ENCODE measurements at places on chromosomes 4 and X.

GRCh38 chrX:13868591-13868990 lies 51.7 kb upstream of the GPM6B start:
- no peak for DNase-seq

DNA sequence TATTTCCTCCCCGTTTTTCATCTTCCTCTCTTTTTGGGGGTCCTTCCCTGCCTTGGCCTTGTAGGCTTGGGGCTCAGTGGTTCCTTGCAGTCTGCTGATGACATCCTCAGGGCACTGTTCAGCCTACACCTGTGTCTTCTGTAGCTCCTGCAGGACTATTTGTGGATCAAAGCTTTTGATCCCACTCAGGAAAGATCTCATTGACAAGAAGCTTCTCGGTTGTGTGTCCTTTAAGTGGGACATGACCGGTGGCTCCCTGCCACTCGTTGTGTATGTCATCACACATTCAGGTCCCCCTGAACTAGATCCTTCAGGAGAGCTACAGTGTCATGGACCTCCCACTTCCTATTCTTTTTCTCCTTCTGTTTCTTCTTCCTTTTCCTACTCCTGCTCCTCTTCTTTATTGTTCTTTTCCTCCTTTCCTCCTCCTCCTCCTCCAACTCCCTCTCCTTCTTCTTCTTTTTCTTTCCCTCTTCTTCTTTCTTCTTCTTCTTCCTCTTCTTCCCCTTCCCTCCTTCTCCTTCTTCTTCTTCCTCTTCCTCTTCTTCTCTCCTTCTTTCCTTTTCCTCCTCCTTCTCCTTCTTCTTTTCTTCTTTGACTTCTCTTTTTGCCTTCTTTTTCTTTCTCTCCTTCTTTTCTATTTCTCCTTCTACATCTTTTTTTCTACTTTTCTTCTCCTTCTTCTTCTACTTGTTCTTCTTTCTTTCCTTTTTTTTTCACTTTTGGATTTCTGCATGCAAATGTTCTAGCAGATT lies 67.8 kb downstream of the NBDY start:
- no peak for DNase-seq

DNA sequence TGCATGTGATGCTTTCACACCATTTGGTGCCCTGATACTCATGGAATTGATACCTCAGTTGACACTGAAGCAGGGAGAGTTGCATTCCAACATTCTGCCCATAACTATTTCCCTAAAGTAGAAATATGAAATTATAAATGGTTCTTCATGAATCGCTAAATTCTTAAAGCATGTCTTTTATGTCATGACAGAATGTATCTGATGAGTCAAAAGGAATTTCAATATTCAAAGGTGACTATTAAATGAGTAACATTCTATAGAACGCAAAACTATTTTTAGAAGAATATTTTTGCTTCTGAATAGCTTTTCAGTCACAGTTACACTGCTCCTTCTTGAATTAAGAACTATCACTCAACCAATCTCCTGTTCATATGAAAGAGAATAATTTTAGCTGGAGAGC lies 152.8 kb downstream of the ADGRA3 start:
- no peak for DNase-seq

- DNase-seq: no peak
Measured at GRCh38 chrX:153620576-153620975, 21.6 kb upstream of the CCNQ start.

GRCh38 chr4:77959566-77960338 lies 97.1 kb downstream of the MRPL1 start:
- DNase-seq: no peak

DNA sequence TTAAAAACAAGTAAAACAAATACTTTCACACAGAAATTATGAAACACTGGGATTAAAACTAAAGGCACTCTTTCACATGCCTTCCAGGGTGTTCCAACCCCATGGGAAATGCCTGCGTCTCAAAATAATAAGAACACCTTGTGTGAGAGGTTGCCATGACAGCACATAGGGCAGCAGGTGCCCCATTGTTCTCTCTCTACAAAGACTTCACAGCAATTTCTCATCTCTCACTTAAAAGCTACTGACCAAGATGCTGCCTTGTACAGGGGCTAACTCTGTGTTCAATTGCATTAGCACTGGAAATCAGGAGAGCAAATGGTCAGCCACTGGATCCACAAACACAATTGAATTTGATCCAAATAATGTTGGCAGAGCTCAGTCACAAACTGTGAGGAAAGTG lies 102.5 kb upstream of the GALNTL6 start:
- no peak for DNase-seq

DNA sequence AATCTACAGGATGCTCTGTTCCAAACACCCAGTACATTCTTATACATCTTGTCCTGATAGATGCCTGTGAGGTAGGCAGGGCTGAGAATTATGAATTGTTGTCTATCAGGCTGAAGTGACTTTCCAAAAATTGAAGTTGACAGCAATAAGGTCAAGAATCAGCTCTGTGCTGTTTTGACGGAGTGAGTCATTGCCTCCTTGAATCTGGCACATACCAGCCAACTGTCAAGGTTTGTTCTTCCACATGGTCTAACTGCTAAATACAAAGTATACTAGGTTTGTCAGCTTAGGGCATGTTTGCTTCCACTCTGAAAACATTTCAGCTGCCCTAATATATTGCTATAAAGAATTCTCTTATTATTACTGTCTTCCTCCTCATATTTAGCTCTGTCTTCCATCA lies 32.3 kb downstream of the SH3RF1 start:
- DNase-seq: no peak

DNA sequence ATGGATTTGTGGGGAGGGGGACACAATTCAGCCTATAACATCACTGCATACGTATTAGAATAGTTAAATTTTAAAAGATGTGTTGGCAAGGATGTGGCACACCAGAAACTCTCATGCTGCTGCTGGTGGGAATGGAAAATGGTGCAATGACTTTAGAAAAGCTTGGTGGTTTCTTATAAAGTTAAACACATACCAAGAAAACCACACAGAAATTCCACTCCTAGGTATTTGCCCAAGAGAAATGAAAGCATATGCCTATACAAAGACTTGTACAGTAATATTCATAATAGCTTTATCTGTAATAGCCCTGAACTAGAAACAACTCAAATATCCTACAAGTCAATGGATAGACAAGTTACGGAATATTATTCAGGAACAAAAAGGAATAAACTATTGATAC lies 71.3 kb upstream of the PDHA1 start:
- no peak for DNase-seq

- DNase-seq: no peak
Measured at GRCh38 chr4:110287130-110287529, 88.7 kb upstream of the ELOVL6 start.

DNA sequence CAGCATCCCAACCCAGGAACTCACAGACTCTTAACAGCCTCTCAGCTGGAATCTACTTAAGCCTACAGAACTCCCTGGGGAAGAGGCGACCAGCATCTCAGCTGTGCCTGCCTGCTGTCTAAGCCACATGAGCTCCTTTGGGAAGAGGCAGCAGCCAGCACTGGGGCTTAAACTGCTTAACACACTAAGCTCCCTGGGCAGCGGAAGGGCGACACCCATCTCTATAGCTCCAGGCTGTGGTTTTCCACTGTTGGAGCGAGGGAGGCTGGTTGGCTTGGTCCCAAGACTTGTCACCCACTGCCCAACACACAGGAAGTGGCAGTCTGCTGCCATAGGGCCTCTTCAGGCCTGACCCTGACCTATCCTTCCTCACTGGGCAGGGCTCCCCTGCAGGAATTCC lies 1544.1 kb upstream of the ADGRL3 start:
- no peak for DNase-seq

DNA sequence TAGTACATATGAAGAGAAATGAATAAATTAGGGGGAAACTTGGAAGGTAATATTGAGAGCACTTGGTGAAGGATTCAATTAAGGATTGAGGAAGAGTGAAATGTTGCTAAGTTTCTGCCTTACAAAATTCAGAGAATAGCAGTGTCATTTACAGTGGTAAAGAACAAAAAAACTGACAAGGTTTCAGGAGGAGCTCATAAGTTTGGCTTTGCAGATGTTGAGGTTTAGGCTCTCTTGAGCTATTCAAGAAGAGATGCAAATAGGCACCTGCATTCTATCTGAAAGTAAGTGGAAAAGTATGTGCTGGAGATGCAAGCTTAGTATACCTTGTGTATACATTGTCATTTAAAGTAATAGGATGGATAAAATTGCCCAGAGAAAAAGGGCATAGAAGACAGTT lies 22.3 kb upstream of the EMCN start:
- no peak for DNase-seq

DNA sequence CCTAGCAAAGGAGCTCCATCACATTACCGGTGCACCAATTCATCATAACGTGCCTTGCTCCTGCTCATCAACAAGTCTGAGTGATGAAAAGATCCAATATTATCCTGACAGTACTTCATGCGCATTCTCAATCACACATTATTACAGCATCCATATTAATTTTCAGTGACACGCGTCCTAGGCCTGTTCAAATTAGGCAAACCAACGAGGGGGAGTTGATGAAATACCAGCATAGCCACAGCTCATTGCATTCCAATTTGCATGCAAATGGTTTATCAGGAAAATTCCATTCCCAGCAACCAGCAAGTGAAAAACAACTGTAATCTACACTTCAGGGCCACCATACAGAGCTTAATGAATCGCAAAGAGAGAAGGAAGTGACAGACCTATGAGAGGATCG lies 236.9 kb downstream of the DCLK2 start:
- DNase-seq: no peak

DNA sequence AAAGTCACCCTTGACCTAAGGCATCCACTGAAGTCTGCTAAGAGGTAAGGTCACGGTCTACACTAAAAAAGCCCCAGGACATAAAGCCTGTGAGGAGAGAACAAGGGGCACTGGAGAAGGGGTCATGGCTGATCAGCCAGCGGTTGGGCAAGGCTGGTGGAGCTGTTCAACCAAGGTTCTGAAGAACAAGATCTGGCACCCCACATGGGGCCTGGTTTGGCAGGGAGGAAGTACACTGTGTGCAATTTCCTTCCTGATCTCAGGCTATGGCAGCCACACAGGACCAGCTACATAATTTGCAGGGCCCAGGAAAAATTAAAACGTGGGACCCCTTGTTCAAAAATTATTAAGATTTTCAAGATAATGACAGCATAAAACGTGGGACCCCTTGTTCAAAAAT lies 14.1 kb upstream of the BRS3 start:
- DNase-seq: no peak

DNA sequence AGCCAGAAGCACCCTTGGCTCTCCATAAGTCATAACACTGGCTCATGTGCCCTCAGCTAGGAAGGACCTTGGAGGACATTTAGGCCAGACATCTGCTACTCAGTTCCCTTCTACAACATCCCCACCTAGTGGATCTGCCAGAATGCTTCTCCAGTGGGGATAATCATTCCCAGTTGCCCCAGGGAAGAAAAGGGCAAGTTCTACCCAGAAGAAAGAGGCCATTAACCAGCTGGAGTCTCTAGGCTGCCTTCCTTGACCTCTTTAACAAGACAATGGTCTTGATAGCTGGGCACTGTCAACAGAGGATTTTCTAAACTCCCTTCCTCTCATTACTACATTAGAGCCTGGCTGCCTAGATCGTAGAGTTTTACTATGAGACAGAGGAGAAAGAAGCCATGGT lies 42.0 kb downstream of the LGI2 start:
- no peak for DNase-seq

DNA sequence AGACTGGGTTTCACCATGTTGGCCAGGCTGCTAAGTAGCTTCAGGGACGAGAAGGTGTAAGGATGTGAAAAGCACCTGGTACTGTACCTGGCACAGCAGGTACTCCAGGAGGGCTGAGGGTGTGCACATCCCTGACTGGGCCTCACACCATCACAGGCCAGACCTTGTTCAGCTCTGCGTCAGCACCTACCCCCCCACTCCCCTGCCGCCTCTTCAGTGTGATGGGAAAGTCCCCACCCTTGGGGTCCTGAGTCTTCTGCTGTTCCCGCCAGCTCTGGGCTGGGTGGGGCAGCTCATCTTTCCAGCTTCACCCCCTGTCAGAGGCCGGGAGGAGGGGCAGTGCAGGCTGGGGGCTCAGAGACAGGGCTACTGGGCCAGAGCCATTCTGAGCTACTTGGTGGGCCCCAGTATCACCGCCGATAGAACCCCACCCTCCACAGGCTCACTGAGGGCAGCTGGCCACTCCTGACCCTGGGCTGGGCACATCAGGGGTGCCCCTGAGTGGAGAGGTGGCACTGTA lies 6.7 kb upstream of the SH3BP2 start:
- peak; percentile 92 for DNase-seq

- no peak for DNase-seq
Measured at GRCh38 chr4:132299841-132300240, 849.3 kb upstream of the PCDH10 start.

- no peak for DNase-seq
Measured at GRCh38 chr4:25104591-25104990, 55.7 kb downstream of the SEPSECS start.

DNA sequence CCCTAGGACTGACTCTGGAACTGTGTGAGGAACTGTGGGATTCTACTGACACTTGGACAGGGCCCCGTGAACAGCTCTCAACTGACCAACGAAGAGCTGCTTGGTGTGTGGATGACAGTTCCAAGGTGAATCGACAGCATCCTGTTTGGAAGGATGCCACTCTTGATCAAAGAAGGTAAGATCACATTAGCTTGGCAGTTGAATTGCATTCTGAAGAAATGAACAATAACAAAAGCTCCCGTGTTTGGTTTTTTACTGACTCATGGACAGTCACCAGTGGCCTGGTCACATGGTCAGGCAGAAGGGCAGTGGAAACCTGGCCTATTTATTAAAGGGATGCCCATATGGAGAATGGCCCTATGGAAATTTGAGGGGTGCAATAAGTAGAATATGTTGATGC lies 33.1 kb upstream of the GPR34 start:
- no peak for DNase-seq

GRCh38 chr4:147938496-147938895 lies 206.6 kb downstream of the ARHGAP10 start:
- DNase-seq: no peak

GRCh38 chrX:37692918-37693317 lies 7.3 kb downstream of the XK start:
- no peak for DNase-seq

DNA sequence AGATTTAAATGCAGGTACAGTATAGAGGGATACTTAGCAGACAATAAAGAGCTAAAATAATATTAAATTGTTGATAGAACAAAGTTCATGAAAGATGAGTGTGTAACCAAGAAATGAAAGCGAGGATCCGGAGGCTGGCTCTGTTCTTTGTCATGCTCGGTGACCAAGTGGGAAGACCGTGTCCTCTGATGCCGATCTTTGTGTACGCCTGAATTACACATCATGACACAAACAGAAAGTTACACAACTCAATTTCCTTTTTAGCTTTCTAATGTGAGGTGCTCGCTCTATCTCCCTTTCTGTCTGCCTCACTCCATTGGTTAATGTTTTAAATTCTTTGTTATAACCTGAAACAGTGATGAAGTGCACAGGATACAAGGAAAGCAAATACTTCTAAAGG lies 114.8 kb upstream of the NEIL3 start:
- DNase-seq: no peak
